Brain (organoid and tissue), 16 donors: ENCODE measurements at places on chromosomes 7 and 10.

- no peak for DNase-seq
These were observed 166.0 kb upstream of the CDCA7L start for GRCh38 chr7:22111661-22112060.

DNA sequence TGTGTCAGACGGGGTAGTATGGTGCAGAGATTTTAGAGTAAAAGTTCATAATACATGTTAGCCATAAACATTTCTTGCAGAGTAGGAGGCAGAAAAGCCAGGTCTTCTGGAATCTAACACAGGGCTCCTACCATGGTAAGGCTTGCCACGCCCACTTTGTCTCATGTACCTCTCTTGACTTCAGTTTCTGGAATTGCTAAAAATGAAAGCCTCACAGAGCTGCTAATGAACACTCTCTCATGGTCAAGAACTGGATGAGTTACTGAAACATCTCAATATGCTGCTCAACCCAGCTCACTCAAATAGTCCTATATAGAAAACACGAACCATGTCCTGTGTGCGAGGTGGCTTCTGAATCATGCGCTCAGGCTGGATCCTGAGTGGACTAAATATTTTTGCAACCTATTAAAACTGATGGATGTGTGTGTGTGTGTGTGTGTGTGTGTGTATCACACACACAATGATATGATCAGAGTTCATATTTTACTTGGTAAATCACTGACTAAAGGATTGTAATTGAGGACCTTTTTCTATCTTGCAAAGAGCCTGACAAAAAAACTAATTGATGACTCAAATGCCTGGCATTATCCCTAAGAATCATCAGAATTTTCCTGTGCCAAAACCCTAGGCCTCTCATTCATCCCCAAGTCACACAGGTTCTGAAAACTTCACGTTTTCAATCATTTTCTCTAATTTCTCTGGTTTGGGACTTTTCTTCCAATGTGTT, 1306.6 kb downstream of the XPNPEP1 start:
- DNase-seq, result no peak

DNA sequence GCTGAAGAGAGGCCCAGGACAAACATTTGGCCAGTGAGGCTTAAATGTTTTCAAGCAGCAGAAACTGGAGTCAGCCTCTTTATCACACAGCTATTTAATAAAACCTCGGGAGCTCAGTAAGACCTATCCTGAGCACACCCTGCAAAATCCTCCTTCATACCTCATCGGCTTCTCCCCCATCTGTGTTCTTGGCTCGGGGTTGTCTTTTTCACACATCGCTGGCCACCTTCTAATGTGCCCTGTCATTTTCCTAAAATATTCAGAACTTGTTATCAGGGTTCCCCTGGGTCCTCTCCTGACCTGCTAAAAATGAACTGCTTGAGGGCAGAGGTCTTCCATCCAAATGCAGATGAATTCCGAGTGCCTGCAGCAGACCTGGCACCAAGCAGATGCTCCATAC, 310.3 kb upstream of the AKR1E2 start:
- peak; percentile 74 for DNase-seq

- DNase-seq, result no peak
These were observed 4.4 kb downstream of the PTPRE start for GRCh38 chr10:127911218-127911866.

DNA sequence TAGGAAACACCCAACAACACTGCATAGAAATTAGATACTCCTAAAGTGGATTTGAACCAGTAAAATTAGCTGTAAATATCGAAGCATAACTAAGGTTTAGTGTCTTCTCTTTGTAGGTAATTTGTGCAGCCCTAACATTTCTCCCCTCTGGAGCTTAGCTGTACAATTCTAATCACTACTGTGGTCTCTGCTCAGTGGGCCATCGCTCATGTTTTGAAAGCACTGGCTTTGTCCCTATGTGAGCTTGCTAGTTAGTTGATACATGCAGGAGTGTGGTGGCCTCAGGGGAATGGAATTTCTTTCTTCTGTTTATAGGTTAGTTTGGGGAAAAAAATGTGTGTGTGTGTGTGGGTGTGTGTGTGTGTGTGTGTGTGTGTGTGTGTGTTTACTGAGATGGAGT, 373.1 kb downstream of the DPP6 start:
- no peak for DNase-seq

GRCh38 chr10:131093795-131094366, 217.6 kb downstream of the TCERG1L start:
- no peak for DNase-seq

DNA sequence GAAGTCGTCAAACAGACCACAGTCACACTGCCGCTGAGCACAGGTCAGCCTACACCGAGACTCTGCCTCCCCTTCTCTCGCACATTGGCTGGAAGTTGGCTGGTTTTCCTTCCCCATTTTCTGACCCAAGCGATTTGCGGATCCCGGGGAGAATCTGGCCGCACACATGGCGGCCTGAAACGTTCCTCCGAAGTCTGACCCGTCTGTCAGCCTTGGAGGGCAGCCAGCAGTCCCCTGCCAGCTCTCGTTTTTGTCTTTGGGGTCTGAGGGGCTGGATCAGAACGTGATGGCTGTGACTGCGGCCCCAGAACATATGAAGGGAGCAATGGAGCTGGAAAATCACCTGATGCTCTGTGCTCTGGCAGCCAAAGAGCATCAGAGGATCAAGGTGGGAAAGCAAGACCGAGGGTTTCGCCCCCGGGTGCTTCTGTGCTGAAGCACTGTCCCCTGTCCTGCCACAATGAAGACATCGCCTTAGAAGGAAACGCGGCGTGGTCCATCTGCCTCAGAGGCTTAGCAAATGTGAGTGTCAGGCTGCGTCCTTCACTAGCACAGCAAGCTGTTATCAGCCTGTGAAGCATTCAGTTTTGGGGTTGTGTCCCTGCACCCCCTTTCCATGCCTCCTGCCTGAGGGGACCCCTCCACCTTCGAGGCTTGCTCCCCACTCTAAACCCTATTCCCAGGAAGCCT, 119.3 kb upstream of the SHH start:
- peak; percentile 31 for DNase-seq

- no peak for DNase-seq
These were observed 743.4 kb downstream of the TNS3 start for GRCh38 chr7:46838463-46838862.

DNA sequence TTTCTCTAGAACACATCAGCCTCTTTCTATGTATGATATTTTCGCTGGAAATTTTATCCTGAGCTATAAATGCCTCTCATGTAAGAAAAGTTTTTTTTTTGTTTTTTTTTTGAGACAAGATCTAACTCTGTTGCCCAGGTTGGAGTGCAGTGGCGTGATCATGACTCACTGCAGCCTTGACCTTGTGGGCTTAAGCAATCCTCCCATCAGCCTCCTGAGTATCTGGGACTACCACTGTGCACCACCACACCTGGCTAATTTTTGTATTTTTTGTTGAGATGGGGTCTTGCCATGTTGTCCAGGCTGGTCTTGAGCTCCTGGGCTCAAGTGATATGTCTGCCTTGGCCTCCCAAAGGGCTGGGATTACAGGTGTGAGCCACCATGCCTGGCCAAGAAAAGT, 80.4 kb downstream of the ADK start:
- DNase-seq, result no peak

GRCh38 chr7:47944536-47945260, 3.6 kb downstream of the PKD1L1 start:
- no peak for DNase-seq

GRCh38 chr10:118918587-118918986, 110.9 kb upstream of the NANOS1 start:
- DNase-seq, result peak; percentile 71

- DNase-seq, result no peak
These were observed 33.5 kb downstream of the ANXA8 start for GRCh38 chr10:47450442-47450841.

DNA sequence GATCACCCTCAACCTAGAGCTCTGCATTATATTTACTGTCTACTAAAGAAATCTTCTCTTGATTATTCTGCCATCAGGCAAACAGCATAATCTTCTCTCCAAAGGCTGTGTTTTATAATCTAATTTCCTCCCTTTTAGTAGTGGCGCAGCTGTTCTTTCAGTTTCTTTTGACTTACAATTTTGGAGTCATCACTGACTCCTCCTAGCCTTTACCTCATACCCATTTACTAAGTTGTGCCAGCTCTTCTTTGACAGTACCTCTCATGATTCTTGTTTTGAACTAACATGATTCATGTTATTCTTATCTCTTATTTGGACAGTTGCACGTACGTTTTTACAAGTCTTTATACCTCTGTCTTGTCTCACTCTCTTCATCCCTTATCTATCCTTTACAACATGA, 113.0 kb downstream of the FOXP2 start:
- no peak for DNase-seq

DNA sequence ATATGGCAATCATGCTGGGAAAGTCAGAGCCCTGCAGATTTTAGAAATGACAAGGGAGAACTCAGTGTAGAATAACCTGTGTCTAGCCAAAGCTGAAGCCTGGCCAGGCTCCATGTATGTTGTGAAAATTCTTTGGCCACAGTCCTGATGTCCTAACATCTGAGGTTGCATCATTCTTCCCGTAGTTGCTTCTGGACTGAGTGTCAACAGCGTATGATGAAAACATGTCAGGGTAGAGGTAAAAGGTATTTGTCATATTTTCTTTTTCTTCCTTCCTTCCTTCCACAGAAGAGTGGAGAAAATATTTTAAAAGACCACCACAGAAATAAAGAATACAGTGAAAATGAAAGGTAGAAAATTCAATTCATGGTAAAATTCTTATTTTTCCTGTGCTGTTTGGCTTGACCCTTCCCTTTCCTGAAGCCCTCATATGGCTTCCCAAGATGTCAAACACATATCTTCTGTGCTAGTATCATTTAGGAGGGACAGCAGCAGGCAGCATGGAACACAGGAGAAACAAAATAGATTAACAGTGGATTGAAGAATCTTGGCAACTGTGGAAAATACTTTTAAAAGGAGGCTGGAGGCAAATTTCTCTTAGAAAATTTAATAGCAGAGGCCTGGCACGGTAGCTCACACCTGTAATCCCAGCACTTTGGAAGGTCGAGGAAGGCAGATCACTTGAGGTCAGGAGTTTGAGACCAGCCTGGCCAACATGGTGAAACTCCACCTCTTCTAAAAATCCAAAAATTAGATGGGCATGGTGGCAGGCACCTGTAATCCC, 18.9 kb upstream of the NRBF2 start:
- no peak for DNase-seq

DNA sequence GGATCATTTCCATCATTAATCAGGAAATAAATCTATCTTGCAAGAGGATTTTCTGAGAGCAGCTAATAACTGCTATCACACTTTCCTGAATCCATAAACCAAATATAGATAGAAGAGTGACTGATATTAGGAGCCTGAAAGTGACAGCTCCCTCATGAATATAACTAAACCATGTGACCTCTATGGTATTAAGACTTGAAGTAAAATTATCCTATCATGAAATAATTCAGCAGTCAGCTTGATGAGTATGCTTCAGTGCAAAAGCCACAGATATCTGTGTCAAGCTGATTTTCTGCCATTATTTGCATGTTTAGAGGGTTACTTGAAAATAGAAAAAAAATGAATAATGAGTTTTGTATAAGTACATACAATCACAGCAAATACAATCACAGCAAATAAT, 80.1 kb upstream of the PPP1R3A start:
- no peak for DNase-seq

DNA sequence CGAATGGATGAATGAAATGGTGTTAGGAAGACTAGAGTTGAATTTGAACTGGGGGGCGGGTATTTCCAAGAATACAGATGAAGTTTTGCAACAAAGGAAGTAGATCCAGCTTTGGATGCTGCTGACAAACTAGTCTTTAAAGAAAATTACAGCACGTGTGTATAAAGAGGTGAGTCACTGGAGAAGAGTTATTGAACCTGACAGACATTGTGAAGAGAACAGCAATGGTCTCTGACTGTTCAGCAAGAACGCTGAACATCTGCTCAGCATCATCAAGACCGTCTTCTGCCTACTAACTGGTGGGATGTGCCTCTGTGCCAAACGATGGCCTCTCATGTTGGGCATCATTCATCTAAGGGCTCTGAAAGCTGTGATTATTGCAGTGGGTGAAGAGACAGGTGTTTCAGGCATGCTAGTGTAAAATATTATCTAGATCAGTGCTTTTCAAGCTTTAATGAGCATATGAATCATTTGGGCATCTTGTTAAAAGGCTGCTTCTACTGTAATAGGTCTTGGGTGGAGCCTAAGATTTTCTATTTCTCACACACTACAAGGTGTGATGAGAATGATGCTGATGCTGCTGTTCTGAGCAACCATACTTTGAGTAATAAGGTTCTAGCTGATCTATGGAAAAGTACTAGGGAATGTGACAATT, 291.3 kb downstream of the PTEN start:
- no peak for DNase-seq

GRCh38 chr7:41047789-41048191, 655.1 kb downstream of the INHBA start:
- no peak for DNase-seq

- DNase-seq, result no peak
These were observed 94.9 kb downstream of the SVOPL start for GRCh38 chr7:138606236-138606635.

DNA sequence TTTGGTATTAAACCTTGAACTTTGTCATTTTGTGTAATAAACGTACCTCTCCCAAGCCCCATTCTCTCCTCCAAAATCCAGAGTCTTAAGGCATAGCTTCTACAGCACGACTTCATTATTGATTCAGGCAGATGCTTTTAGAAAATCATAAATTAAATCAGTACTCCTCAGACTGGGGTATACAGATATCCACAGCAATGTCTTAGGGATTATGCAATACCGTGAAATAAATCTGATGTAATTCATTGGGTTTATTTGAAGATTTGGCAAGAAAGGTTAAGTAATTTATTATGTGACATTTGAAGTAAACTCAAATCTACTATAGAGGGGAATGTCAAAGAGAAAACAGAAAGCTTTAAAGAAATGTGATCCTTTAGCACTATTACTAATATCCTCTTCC, 246.1 kb upstream of the PLXDC2 start:
- DNase-seq, result no peak

GRCh38 chr7:4017785-4018184, 664.3 kb upstream of the FOXK1 start:
- no peak for DNase-seq

- DNase-seq, result no peak
These were observed 126.2 kb downstream of the CCNY start for GRCh38 chr10:35462491-35462934.

GRCh38 chr7:67346876-67347275, 350.2 kb downstream of the TYW1 start:
- DNase-seq, result no peak

DNA sequence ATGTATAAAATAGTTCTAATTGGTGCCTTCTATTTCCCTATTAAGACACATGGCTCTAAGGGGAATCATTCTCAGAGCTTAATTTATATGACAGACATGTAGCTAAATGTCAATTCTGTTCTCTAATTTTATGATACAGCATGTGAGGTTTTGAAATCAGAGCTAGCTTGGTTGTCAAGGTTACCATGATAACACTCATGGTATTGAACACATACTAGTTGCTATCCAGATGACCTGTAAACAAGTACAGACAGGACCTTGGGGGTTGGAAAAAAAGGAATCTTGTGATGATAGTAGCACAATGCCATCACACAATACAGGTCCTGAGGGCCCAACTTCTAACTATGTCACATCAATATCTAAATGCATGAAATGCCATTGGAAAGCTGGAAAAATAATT, 49.2 kb downstream of the RHOBTB1 start:
- DNase-seq, result peak; percentile 68
